ENCODE measurements at places on chromosomes 2 and 18.

GRCh38 chr2:218406949-218407618 lies 7.4 kb downstream of the CTDSP1 start:
- no peak for DNase-seq

- no peak for DNase-seq
Measured at GRCh38 chr2:146312899-146313298, 1531.9 kb upstream of the ACVR2A start.

GRCh38 chr2:216372761-216373291 lies 543 bp upstream of the MARCHF4 start:
- no peak for DNase-seq

- DNase-seq, result no peak
Measured at GRCh38 chr18:79585395-79586370, 93.9 kb upstream of the CTDP1 start.

DNA sequence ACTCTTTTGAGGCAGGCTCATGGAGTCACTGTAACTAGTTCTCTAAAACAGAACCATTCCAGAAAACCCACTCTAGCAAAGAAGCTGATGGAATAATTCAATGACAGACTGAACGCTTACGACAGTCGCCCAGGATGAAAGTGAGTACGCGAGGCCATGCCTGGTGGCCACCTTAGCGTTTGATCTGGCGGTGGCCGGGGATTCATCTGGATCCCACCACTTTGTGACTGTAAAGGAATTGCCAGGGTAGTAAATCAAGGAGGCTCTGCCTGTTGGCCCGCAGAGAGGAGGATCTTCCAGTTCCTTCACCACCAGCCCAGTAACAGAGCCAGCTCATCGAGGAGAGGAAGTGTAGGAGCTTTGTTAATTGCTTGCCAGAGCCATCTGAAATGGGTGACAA lies 34.6 kb downstream of the GREB1 start:
- no peak for DNase-seq

DNA sequence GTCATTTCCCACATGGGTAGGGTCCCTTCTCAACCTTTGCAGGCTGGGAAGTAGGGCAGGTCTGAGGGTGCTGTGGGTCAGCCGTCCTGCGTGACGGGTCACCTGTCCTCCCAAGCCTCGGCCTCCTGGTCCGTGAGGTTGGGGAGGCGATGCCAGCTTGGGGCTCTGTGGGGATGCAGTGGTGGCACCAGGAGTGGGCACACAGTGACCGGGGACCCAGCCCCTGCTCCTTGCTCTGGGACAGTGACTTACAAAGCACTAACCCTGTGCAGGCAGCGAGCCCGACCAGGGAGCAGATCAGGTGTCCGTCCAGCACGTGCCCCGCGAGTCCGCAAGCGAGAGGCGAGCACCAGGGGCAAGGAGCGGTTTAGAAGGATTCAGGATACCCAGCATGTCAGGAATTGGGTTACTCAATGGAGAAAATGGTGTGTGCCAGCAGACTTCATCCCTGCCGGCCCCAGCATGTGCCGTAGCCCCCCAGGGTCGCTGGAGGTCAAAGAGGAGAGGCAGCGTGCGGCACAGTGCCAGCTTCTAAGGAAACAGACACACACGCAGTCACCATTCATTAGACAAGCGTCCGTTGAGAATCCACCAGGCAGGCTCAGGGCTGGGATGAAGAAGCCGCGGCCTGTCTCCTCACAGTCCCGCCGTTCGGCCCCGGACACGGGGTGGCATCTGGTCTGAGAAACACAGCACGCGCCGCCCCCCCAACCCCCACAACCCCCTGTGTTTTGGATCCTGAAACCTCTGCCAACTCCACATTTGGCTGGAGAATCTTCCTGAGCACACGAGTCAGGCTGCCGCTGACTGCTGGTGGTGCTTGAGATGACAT lies 11.7 kb downstream of the COLEC11 start:
- no peak for DNase-seq

- no peak for DNase-seq
Measured at GRCh38 chr2:27929916-27930486, 39.5 kb downstream of the BABAM2 start.

DNA sequence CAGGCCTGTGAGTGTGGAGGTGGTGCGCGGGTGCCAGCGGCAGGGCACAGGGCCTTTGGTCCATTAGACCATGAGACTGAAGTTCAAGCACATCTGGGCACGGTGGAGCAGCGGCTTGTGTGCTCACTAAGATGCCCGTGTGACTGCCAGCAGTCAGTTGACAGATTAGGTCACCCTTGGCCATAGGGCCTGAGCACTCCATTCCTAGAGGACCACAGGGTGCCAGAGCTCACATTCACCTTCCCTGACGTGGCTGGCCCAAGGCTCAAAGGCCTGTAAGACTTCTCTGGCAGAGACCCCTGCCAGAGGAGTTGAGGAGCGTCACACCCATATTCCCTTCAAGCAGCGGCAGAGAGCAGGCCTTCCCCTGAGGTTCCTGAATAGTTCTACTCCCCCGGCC lies 650 bp downstream of the LHCGR start:
- DNase-seq, result no peak

- DNase-seq, result no peak
Measured at GRCh38 chr2:135202751-135203150, 150.7 kb downstream of the RAB3GAP1 start.

GRCh38 chr2:26652361-26653041 lies 11.3 kb upstream of the CIB4 start:
- DNase-seq, result no peak

GRCh38 chr2:30691948-30692828 lies 115.1 kb downstream of the CAPN13 start:
- no peak for DNase-seq

DNA sequence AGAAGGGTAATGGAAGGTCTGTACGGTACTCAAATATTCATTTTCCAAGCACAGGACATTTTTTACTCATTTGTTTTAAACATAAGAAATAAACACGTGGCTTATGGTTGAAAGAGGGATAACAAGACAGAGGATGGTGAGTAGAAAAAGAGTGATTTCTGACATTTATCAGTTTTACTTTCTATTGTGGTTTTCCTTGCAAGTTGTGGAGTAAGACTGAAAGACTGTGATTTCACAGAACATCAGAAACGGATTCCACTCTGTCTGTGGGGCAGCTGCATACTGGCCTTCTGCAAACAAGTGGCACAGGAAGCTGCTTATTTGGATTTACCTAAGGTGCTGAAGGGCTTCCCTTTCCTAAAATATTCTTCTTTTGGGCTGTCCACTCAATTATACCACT lies 122.2 kb upstream of the ITGB6 start:
- no peak for DNase-seq
